Fibroblast of villous mesenchyme (primary cell): ENCODE measurements at places on chromosomes 4 and X. TPM values are rescaled to one million over a fixed set of nuclear protein-coding genes. Genes with fewer than 3 reads are reported as not detected.
A peak's percentile ranks its signal among the peaks of the same experiment; 100 is the strongest.

Gene PF4V1
- total RNA-seq: not detected in 2 replicates

Gene GYG2
- 3.5 and 3.9 TPM in 2 replicates for total RNA-seq

Gene VSIG4
- not detected in 2 replicates for total RNA-seq

- no peak for DNase-seq
These were observed 3.4 kb downstream of the CPLX1 start for GRCh38 chr4:822361-823175.

- DNase-seq: no peak
These were observed 302.3 kb upstream of the IGFBP7 start for GRCh38 chr4:57412259-57413054.

DNA sequence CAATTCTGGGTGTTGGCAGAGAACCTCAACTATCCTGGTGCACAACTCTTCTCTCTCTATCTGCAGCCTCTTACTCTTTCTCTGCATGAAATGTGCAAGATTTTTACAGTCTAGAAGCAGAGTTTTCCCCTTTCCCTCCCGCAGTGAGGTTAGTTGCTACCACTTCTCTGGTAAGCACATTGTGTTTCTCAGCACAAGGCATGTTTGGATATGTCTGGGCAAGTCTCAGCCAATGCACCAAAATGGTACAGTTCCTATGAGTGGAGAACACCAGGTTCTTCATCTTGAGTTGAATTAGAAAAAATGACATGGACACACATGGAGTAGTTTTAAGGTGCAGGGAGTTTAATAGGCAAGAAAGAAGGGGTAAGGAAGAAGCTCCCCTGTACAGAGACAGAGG, 187.0 kb downstream of the CCNG2 start:
- DNase-seq: no peak

DNA sequence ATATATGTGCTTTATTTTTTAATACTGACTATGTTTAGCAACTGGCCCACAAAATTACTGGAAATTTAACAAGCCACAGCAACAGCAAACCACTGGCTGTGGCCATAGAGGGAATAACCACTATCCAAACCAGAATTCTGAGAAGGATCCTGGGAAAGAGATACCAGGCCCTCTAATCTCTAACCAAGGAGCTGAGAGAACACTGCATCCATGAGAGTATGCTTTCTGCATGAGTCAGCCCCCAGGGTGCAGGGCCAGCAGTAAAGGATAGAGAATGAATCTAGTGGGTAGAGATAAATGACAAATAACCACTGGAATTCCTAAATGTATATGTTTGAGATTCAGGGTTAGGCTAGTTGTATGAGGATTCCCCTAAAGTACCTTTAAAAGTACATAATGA, 221.8 kb downstream of the KIT start:
- DNase-seq: peak; percentile 62

- DNase-seq: peak; percentile 3
These were observed 50.8 kb upstream of the PPP2R2C start for GRCh38 chr4:6523251-6523650.

DNA sequence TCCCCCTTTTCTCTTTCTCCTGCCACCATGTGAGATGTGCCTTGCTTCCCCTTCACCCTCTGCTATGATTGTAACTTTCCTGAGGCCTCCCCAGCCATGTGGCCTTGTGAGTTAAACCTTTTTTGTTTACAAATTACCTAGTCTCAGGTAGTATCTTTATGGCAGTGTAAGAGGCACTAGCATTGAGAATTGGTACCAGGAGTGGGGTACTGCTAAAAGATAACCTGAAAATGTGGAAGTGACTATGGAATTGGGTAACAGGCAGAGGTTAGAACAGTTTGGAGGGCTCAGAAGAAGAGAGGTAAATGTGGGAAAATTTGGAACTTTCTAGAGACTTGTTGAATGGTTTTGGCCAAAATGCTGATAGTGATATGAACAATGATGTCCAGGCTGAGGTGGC, 182.0 kb downstream of the CHM start:
- no peak for DNase-seq
